G401 (cell line): ENCODE measurements at places on chromosomes 6 and 20.
A peak's percentile ranks its signal among the peaks of the same experiment; 100 is the strongest.

- no peak for DNase-seq
These were observed 509 bp upstream of the TPD52L2 start for GRCh38 chr20:63864545-63864977.

- peak; percentile 65 for DNase-seq
These were observed 510.2 kb upstream of the SULF2 start for GRCh38 chr20:48295445-48295903.

DNA sequence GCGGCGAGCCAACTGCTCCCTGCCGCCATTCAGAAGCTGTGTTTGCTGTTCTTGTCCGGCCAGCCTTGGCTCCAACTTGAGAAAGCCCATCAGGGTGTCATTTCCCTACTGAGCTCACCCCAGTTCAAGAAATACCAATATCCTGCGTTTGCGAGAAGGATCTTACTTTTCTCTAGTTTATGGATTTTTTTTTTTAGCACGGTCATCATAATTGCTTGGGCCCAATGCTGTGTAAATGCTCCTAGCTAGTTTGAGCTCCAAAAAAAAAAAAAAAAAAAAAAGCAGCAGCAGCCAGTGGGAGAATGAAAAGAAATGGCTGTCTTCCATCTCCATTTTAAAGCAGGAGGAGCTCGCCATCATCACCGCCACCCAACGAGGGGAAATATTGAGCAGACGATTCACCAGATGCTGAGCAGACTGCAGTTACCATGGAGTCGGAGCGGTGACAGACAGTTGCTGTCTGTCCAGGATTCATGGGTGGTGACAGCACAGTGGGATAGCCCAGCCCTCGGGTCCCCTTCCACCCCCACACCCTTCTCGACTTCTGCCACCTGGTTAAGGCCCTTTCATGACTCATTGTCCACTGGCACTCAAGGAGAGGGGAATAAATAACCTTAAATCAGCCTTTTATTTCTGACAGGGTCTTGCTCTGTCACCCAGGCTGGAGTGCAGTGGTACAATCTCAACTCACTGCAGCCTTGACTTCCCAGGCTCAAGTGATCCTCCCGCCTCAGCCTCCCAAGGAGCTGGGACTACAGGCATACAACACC lies 132.4 kb upstream of the SNX9 start:
- no peak for DNase-seq

GRCh38 chr6:90263633-90264032 lies 33.0 kb downstream of the BACH2 start:
- DNase-seq = no peak

DNA sequence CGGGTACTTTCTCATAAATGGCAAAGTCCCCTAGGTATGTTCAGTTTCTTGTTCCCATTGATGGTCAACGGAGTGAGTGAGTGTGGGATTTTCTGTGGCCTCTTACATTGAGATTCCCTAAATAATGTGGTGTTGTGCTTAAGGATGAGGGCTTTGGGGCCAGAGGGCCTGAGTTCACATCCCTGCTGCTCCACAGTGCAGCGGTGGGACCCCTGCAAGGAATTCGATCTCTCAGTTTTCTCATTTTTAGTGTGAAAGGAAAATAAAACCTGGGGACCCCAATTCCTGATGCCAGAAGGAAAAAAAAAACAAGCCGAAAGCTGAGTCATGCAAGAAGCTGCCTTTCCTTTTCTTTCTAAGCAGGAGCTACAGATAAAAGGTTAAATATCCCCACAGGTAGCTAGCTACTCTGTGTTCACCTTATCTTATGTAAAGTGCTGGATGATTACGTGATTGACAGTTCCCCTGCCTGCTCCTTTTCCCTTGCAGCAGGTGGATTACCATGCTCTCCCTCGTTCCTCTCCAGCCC lies 120.2 kb upstream of the CLDN20 start:
- DNase-seq = no peak

GRCh38 chr6:127263481-127263880 lies 3.2 kb upstream of the RNF146 start:
- no peak for DNase-seq

DNA sequence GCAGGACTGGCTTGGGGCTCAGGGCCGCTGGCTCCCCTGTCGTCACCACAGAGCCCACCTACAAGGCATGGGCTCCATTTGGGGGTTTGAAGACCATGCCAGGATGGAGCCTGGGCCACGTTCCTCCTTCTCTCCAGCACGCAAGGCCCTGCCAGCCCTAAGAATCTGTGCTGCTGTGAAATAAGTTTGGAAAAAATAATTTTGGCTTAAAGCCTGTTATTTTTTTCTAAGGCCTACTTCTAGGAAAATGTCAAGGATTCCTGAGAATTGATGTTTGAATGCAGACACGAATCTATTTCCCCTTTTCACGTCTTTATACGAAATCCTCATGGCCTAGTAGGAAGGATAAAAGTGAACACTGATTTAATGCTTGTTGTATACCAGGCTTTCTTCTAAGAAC lies 107.5 kb downstream of the LRFN2 start:
- no peak for DNase-seq

DNA sequence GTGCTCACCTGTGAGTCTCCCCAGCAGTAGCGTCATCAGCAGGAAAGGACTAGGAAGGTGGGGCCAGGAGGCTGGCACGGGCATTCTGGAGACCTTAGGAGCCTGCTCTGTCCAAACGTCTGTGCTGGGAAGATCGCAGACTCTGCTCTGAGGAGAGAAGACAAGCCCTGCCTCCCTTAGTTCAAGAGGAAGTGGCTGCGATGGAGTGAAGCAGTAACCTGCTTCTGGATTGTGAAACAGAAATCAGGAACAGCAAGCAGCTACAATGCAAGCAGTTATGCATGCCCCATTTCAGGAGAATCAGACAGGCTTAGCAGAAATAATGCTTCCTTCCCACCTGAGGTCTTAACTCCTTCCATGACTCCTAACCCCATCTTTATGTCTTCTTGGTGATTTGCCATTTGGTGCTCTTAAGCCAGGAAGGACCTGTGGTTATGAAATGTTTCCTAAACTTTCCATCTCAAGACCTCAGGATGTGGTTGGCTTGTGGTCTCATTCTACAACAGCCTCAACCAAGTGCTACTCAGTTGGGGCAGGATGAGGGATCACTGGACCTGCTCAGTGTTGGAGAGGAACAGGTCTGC lies at the start of gene SIRPB1:
TSS of gene SIRPB1 (minus strand) at position 149 of the 584 bp plus-strand sequence. CDS start at position 84, 65 bp downstream.
- DNase-seq = no peak

GRCh38 chr6:109962271-109962670 lies 15.8 kb upstream of the GPR6 start:
- DNase-seq = no peak

- no peak for DNase-seq
These were observed 55.3 kb upstream of the UFL1 start for GRCh38 chr6:96466147-96466863.

GRCh38 chr20:6740096-6740495 lies 27.4 kb upstream of the BMP2 start:
- no peak for DNase-seq

GRCh38 chr6:135334169-135334568 lies 153.1 kb downstream of the MYB start:
- DNase-seq = no peak

GRCh38 chr6:135116571-135116970 lies 61.9 kb upstream of the HBS1L start:
- DNase-seq = no peak
